Activated T-cell treated with anti-CD3 and anti-CD28 coated beads for 48 hours (primary cell): ENCODE measurements at places on chromosomes 1 and 21.
A peak's percentile ranks its signal among the peaks of the same experiment; 100 is the strongest.

GRCh38 chr1:171600862-171601261 is 21.2 kb upstream of the MYOCOS start:
- DNase-seq, result no peak

- DNase-seq, result no peak
Observed at GRCh38 chr21:31660259-31660565, 719 bp downstream of the SOD1 start.

- no peak for DNase-seq
Observed at GRCh38 chr1:241311056-241311746, 45.8 kb downstream of the RGS7 start.

DNA sequence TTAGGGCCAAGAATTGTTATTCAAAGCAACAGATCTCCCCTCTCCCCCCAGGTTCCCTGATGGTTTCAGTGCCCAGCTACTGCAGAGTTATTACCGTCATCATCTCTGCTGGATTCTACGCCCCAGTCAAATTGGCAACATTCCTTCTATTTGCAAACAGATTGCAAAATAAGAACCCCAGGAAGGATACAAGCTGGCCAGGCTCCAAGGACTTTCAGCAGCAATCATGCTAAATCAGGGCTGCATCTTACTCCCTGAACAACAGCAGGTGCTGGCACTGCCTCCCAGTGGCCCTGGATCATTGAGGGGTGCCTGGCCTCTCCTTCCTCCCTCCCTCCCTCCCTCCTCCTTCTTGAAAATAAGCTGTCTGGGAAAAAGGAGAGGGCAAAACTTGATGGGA is 521.6 kb upstream of the BEND5 start:
- DNase-seq, result no peak

GRCh38 chr1:214364386-214364785 is 83.4 kb downstream of the SMYD2 start:
- no peak for DNase-seq

- no peak for DNase-seq
Observed at GRCh38 chr1:67716800-67717199, 31.8 kb downstream of the GADD45A start.

DNA sequence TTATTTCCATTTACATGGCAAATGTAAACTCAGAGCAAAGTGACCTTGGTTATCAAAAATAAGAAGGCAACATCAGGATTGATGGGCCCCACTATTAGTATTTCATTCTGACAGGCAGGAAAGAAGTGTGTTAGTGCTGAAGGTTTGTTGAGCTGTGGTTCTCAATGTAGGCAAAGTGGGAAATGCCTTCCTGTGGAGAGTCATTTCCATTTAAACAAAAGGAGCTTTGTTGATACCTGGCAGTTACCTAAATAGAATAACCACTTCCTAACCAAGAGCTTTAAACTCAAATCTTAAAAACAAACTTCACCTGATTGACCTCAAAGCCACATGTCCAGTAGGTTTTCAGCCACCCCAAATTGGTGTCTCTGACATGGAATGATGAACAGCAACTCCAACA is 579.9 kb upstream of the BEND5 start:
- no peak for DNase-seq

DNA sequence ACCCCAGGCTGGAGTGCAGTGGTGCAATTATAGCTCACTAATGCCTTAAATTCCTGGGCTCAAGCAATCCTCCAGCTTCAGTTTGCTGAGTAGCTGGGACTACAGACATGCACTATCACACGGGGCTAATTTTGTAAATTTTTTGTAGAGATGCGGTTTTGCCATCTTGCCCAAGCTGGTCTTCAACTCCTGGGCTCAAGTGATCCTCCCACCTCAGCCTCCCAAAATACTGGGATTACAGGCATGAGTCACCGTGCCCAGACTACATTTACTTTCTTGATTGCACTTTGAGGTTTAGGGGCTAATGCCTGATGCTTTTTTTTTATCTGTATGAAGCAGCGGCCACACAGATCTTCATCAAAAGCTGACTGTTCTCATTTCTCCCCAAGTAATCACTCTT is 124.6 kb downstream of the KIF26B start:
- DNase-seq, result no peak

DNA sequence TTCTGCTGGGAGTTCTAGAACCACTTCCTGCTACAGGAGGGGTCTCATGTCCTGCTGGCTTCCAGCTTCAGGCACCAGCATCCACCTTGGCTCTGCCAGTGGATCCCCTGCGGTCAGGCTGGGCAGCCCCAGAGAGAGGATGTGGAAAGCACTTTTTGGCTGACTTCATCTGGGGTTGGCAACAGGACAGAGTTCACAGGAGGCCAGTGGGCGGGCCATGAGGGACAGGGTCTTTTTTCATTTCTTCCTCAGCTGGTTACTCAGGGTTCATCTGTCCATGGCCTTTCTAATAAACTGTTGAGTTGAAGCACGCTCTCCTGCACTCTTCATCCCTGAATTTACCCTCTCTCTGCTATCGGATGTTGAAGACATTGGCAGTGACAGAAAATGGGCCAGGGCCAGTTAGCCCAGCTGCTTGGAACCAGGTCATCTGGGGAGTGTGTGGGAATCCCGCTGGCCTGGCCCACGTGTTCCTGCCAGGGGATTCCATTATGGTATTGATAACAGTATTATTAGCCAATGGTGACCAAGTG is 45.2 kb downstream of the RPS6KA1 start:
- no peak for DNase-seq

DNA sequence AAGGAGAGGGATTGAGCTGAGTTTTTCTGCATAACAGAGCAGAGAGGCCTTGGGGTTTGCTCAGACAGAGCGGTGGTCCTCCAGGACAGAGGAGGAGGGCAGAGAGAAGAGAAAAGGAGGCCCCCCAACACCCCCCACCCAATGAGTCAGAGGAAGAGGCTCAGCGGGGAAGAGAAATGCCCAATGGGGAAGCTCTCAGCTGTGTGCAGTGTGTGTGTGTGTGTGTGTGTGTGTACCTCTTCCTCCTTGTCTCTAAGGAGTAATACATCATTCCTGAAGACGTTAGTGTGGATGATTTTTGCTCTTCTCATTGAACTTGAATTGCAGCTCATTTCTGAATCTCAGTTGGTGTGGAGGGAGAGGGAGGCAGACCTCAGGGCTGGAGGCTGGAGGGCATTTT is 8.7 kb downstream of the TMPRSS3 start:
- DNase-seq, result no peak

DNA sequence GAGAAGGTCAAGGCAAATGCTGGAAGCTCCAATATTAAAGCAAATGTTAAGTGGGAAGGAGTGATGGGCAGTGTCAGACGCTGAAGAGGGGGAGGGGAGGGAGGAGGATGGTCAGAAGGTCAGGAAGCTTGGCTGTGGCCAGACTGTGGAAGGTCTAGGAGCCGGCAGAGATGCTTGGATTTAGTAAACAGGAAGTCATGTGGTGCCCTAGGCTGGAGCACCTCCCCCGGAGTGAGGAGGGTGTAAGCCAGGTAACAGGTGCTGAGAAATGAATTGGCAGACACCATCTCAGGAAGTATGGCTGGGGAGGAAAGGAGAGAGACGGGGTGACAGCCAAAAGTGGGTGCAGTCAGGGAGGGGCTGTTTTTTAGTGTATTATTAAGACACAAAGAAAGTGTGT is 17.7 kb downstream of the CSMD2 start:
- DNase-seq, result no peak

- no peak for DNase-seq
Observed at GRCh38 chr1:81254560-81254959, 546.2 kb upstream of the ADGRL2 start.

GRCh38 chr1:32895325-32896215 is 5.6 kb downstream of the TMEM54 start:
- no peak for DNase-seq

DNA sequence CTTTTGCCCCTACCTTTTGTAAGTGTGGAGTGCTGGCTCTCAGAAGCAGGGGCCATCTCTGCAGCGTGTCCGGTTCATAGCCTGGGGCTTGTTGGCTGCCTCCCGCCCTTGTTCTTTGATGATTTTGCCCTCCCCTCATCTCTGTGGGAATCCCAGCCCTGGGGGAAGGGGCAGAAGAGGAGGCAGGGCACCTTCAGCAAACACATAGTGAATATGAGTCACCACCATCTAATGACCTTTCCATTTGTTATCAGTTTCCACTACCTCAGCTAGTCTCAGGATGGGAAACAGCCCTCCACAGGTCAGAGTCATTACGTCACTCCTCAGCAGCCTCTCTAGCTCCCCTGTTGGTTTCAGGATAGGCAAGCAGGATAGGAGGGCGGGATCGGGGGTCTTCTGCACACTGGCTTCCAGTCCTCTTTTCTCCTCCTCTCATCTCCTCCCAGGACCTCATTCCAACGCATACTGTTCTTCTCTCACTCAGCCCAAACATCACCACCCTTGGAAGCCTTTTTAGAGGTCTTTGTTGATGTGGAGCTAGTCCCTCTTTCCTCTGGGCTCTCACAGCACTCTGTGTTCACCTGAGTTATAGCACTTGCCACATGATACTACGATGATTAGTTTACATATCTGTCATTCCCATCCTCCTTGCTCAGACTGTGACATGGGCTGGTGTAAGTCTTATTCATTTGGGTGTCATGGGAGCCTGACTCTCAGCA is 15.8 kb downstream of the GADD45A start:
- peak; percentile 2 for DNase-seq

DNA sequence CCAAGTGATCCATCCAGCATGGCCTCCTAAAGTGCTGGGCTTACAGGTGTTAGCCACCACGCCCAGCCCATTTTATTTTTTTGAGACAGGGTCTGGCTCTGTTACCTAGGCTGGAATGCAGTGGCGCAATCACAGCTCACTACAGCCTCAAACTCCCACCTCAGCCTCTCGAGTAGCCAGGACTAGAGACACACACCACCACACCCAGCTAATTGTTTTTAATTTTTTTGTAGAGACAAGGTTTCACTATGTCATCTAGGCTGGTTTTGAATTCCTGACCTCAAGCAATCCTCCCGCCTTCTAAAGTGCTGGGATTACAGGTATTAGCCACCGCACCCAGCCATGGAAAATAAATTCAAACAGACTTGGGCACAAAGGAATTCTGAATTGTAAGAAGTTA is 31.9 kb downstream of the PUM1 start:
- DNase-seq, result no peak

GRCh38 chr1:186611156-186611555 is 69.1 kb downstream of the PTGS2 start:
- no peak for DNase-seq

GRCh38 chr1:203126866-203127665 is 460 bp upstream of the ADORA1 start:
- no peak for DNase-seq
